ENCODE measurements at places on chromosomes 6 and 20.
A peak's percentile ranks its signal among the peaks of the same experiment; 100 is the strongest.

DNA sequence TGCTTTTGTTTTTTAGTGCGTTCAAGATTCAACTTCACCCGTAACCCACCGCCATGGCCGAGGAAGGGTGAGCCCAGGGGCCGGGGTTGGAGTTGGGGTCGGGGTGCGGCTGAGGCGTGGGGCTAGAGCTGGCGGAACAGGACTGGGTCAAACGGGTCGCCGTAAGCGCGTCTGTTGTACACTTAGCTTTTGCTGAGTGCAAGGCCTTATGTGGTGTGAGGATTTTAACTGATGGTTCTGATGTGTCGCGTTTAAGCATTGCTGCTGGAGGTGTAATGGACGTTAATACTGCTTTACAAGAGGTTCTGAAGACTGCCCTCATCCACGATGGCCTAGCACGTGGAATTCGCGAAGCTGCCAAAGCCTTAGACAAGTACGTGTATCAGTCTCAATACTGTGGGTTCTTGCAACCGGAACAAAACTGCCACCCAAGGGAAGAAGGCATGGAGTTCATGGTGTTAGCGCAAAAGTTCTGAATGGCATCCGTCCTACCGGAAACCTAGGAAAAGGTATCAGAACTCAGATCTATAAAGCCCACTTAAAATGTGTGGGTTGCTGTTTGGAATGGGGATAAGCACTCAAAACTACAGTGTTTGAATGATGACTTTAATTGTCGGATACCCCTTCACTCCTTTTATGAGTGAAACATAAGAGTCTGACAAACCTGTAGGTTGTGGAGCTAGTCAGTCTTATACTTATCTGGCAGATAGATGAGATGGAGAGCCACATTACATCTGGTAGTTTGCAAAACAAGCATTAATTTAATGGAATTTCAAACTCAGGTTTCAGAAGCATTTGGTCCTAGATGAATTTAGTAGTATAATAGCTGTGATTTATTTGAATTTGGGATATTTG, 574 bp downstream of the RPS12 start:
- DNase-seq = peak; percentile 33

GRCh38 chr6:165917576-165917975, 250.1 kb downstream of the TBXT start:
- no peak for DNase-seq

DNA sequence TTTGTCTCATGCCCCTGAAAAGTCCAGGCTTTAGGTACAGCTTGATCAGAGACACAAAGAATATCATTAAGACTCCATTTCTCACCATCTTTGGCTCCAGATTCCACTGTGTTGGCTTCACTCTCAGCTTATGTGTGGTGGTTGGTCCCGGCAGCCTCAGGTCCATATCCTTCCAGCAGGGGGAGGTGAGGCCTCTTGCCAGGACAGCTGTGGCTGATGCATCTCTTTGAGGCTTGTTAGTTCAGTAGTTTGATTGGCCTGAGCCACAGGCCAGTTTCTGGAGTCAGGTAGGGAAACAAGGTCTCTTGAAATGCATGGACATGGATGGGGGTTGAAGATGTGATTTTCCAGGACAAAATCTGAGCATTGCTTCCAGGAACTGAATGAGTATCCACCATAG, 62.4 kb downstream of the JAG1 start:
- DNase-seq = peak; percentile 51

GRCh38 chr6:48471326-48471725, 360.3 kb upstream of the PTCHD4 start:
- DNase-seq = no peak

GRCh38 chr6:15526212-15526701, 136.6 kb downstream of the DTNBP1 start:
- no peak for DNase-seq

DNA sequence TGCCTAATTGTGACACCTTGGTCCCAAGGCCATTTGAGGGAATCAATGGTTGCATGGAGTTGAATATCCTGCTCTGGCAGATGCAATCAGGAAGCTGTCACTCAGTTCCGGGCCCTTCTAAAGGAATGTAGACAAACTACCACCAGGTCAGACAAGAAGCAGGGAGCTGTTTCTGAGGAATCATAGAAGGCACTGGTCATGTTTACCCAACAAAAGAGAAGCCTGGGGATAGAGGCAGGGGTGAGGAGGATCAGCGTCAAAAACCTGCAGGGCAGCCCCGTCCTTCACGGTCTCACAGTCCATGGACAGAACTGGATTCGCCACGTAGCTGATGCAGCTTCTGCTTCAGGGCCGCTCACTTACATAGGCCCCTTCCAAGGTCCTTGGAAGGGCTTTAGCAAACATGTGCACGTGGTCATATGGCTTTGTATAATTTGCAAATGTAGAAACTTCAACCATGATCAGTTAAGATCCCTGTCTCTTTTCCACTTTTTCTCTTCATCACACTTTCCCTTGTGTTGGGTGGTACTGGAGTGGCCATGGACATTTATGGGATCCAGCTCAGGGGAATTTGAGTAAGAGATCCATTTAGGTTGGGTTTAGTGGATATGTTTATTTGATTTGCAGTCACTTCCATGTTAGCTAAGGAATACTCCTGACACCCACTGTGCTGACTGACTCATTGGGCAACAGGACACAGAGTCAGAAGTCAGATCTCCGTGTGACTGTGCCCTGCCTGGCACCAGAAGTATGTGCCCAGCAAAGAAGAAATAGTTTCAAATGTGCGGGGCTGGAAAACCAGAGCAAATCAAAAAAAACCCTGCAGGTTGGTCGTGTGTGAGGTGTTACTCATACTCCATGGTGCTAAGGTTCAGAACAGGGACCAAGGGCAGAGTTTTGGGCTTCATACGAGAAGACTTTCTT, 60.0 kb upstream of the ZFAND3 start:
- DNase-seq = peak; percentile 8

DNA sequence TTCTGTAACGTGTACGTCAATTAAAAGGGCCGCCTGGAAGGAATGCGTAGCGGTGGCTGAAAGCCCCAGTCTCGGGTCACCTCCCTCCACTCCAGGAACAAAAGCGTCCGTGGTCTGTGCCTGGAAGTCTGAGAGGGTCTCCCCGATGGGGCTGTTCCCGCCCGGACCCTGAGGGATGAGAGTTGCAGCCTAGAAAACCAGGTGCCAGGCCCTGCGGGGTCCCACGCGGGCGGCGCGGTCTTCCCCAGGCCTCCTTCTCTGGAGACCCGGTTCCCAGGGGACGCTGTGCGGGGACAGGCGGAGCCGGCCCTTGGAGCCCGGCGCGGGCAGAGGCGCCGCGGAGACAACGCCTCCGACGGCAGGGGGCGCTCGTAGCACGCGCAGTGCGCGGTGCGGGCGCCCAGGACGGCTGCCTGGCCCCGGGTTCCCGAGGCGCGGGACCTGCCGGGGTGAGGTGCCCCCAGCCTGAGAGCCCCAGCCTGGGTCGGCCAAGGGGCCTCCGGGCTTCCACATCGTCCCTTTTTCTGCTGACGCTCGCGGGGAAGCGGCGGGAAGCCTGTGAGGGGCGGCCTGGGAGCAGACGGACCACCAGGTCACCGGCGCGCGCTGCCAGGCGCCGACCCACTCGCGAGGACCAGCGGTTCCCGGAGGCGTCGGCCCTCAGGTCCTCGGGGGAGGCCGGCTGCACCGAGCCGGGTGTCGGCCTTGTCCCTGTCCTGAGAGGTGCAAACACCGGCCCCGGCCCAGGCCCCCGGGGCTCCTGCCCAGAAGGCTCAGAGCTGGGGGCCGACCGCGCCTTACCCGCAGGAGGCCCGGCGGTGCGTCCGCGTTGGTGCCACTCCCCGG, 5.3 kb upstream of the FOXC1 start:
- DNase-seq = peak; percentile 70

DNA sequence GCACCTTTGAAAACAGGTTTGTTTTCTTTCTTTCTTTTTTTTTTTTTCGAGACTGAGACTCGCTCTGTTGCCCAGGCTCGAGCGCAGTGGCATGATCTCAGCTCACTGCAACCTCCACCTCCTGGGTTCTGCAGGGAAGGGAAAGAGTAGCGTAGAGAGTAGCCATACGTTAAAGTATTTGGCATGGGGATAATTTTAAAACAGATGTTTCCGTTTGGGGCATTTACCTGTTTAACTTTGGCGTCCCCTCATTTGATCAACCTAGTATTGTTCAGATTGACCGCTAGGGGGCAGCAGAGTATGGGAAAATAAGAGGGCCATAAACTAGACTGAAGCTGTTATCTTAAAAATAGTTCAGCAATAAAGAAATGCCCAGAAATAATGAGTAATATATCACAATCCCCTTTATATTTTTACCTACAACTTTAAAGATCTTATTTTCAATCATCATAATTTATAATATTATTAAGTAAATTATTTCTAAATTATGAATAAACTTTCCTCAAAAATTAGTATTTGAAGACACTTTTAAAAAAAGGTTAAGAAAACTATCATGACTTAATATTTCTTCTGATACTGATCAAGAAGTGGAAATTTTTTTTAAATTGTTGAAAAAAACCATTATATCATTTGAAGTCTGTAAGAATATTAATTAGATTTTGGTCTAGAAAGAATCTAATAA, 7.6 kb upstream of the TAAR9 start:
- peak; percentile 81 for DNase-seq

DNA sequence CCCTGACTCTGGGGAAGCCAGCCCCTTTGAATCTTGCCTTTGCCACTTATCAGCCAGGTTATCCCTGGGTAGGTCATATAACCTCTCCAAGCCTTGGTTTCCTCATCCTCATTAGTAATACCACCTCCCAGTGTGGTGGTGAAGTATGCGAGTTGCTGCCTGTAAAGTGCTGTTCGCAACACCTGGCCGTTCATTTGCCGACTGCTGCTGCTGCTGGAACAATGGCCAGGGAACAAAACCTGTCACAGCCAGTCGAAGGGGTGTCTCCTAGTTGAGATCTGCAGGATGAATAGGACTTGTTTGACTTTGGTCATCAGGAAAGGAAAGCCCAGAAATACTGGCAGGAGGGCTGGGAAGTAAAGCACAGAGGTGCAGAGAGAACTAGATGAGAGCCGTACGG, 6.1 kb downstream of the MANBAL start:
- peak; percentile 48 for DNase-seq

- DNase-seq = no peak
These were observed 221.3 kb downstream of the MOXD1 start for GRCh38 chr6:132179955-132180354.

- DNase-seq = no peak
These were observed 66.9 kb downstream of the TOX2 start for GRCh38 chr20:43981540-43981939.

GRCh38 chr20:39421571-39422105, 459.5 kb downstream of the DHX35 start:
- no peak for DNase-seq

GRCh38 chr20:46810448-46811223, 84.0 kb upstream of the EYA2 start:
- DNase-seq = no peak

- DNase-seq = peak; percentile 98
These were observed 94.2 kb upstream of the KCNK16 start for GRCh38 chr6:39416728-39417127.

DNA sequence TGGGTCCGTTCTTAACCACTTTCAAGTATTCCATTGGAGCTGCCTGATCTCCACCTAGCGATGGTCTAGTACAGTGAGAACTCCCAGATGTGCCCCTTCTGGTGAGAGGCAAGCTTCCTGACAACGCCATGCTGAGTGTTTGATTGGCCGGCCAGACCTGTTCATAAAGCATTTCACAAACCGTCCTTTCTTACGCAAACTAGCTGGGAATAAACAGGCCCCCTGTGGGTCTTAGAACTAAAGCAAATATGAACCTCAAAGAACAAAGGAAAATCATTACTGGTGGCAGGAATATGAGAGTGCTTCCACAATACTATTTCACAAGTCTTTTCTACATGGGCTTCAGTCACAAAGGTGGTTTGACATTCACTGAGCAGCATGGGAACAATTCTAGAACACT, 15.6 kb upstream of the GCNT2 start:
- peak; percentile 23 for DNase-seq

GRCh38 chr20:22744341-22745193, 160.2 kb upstream of the FOXA2 start:
- DNase-seq = no peak
